Thymus (tissue), 14 donors: ENCODE measurements at places on chromosomes 7 and 10.

GRCh38 chr10:97468162-97468561 is 22.2 kb downstream of the ZDHHC16 start:
- peaks cover 78% of the 10 kb centered on the region for H3K36me3 ChIP-seq
- no peak for DNase-seq
- H3K4me3 ChIP-seq: no peak overlapping the region
- no peaks in the 10 kb centered on the region for H3K27me3 ChIP-seq
- H3K27ac ChIP-seq: peak overlapping the region; percentile 32

DNA sequence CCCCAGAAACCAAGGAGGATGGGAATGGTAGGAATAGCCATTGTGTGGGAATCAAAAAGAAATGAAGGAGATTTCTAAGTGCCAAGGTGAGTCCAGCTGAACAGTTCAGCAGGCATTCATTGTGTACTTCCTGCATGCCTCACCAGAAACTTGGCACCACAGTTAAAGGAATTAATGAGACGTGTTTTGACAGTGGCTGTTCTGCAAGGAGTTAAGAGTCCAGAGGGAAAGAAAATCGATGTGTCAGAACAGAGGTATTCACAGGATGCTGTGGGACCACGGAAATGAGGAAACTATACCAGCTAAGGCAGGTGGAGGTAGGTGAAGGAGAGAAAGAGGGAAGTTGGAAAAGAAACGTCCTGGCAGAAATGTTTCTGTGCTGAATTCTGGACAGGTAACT is 78.1 kb downstream of the PRKCQ start:
- H3K27ac ChIP-seq: no peak overlapping the region
- H3K36me3 ChIP-seq: peaks cover 60% of the 10 kb centered on the region
- H3K27me3 ChIP-seq: no peaks in the 10 kb centered on the region
- DNase-seq: no peak

DNA sequence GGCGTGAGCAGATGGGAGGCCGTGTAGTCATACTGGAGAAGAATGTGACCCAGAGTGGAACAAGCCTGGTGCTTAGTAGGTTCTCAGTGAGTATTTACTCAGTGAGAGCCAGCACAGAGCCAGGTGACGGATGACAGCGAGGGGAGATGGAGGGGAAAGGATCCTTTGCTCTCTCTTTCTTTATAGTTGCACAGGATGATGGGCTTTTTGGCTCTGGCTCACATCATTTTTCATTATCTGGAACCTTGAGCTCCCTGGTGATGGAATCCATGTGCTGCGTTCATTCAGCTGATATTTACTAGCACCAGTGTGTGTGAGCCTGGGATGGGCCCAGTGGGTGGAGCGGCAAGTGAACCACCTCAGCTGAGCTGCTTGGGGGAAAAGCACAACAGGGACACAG is 17.2 kb downstream of the BTBD16 start:
- H3K27ac ChIP-seq: no peak overlapping the region
- H3K4me1 ChIP-seq: no peaks in the 10 kb centered on the region

GRCh38 chr7:27161721-27162560 is 3.4 kb downstream of the HOXA9 start:
- H3K27ac ChIP-seq: no peak overlapping the region
- peaks cover 88% of the 10 kb centered on the region for H3K27me3 ChIP-seq
- no peak overlapping the region for H3K4me3 ChIP-seq
- H3K4me1 ChIP-seq: peaks cover 60% of the 10 kb centered on the region
- DNase-seq: no peak

GRCh38 chr10:15365692-15366091 is 5.4 kb downstream of the FAM171A1 start:
- H3K27ac ChIP-seq: no peak overlapping the region
- peaks cover 7% of the 10 kb centered on the region for H3K4me1 ChIP-seq
- H3K4me3 ChIP-seq: no peak overlapping the region
- DNase-seq: no peak

GRCh38 chr10:87094373-87095235 is at the start of the genes GLUD1 and SHLD2:
TSS of gene GLUD1 (minus strand) at chr10:87094843. CDS start at chr10:87094769, 74 bp downstream.
TSS of gene SHLD2 (plus strand) at chr10:87095206. CDS start at chr10:87151355, 56,149 bp downstream.
- H3K4me3 ChIP-seq: peak within 1 kb of the TSS; percentile 91
- no peaks in the 10 kb centered on the region for H3K36me3 ChIP-seq
- peak; percentile 83 for DNase-seq
- peaks cover 20% of the 10 kb centered on the region for H3K4me1 ChIP-seq
- peak within 1 kb of the TSS; percentile 96 for H3K27ac ChIP-seq

- H3K36me3 ChIP-seq: no peaks in the 10 kb centered on the region
- H3K4me3 ChIP-seq: no peak overlapping the region
- DNase-seq: no peak
- no peaks in the 10 kb centered on the region for H3K27me3 ChIP-seq
- no peak overlapping the region for H3K27ac ChIP-seq
These were observed 332.7 kb upstream of the CELF2 start for GRCh38 chr10:10684972-10685371.

DNA sequence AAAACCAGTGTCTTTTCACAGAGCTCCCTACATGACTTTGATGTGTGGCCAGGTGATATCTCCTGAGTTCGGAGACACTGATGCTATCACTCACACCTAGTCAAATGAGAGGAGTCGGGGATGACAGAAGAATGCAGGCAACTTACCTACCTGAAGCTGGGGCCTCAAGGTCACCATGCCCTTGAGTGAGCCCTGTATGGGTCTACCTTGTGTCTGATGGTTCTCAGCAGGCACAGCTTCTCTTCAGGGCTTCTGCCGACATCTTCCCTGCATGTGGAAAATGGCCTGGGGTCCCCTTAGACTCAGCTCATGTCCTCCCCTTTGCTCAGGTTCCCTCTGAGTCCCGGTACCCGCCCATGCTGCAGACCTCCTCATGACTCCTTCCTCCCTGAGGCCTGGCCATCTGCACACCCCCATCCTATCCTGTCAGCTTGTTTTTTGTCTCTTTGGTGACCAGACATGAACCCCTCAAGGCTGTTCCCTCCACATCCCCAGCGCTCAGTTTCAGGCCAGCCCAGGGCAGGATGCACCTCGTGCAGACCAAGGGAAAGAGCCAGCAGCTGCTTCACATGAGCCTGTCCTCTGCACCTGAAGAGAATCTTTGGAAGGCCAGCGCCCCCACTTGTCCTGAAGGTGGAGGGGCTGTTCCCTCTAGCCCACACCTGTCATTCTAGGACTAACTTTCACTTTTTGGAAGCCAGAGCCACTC is 74.6 kb upstream of the GDF10 start:
- H3K27ac ChIP-seq: no peak overlapping the region
- no peak overlapping the region for H3K4me3 ChIP-seq
- H3K4me1 ChIP-seq: peaks cover 3% of the 10 kb centered on the region
- H3K27me3 ChIP-seq: no peaks in the 10 kb centered on the region
- H3K36me3 ChIP-seq: no peaks in the 10 kb centered on the region
- no peak for DNase-seq

DNA sequence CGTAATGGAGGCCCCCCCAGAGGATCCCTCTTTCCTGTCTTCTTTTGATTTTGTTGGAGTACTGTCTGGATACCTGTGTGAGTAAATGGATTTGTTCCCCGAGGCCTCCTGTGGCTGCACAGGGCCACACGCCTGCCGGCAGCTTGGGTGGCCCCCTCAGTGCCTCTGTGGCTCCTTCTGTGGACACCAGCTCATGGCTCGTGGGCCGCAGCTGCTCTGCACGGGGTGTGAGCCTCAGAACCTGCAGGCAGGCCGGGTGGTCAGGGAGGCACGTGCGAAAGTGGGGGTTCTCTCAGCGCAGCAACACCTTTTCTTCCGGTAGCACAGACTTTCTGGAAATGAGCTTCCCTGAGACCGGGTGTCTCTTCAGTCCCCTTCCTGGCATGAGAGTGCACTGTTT is 70.3 kb downstream of the WDR37 start:
- H3K4me3 ChIP-seq: no peak overlapping the region
- H3K4me1 ChIP-seq: no peaks in the 10 kb centered on the region
- H3K27me3 ChIP-seq: no peaks in the 10 kb centered on the region
- H3K27ac ChIP-seq: no peak overlapping the region
- peaks cover 72% of the 10 kb centered on the region for H3K36me3 ChIP-seq

DNA sequence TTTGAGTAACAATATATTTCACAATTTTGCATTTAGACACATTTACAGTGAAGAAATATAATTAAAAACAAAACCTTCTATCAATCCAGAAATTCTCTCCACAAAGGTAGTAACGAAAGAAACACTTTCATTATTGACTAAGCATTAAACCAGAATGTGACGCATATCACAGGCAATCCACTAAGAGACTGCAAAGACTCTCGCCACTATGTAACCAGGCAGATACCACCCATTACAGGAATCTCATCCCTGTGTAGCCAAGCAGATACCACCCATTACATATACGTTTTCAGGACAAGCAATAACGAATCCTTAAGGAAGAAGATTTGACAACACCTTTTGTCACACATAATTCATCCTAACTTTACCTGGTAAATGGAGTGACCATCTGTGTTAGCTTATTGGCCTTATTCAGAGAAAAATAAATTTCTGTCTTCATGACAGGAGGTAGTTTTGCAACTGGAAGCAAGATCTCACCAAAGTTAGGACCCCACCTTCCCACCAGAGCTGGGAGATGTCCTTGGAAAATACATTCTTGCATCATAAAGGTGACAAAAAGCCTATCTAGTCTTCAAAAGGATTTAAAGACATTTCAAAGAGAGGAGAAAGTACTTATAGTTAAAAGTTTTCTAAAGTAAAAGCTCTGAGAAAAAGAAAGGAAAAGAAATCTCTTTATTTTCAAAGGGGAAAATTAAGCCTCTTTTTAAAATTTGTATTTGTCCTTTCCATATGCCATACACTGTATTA is 30.8 kb downstream of the LRRC17 start:
- H3K27ac ChIP-seq: no peak overlapping the region
- H3K4me3 ChIP-seq: no peak overlapping the region

GRCh38 chr7:30671793-30672465 is 10.3 kb downstream of the CRHR2 start:
- H3K27ac ChIP-seq: no peak overlapping the region
- H3K4me1 ChIP-seq: no peaks in the 10 kb centered on the region
- no peak overlapping the region for H3K4me3 ChIP-seq
- peak; percentile 18 for DNase-seq
- H3K36me3 ChIP-seq: no peaks in the 10 kb centered on the region

DNA sequence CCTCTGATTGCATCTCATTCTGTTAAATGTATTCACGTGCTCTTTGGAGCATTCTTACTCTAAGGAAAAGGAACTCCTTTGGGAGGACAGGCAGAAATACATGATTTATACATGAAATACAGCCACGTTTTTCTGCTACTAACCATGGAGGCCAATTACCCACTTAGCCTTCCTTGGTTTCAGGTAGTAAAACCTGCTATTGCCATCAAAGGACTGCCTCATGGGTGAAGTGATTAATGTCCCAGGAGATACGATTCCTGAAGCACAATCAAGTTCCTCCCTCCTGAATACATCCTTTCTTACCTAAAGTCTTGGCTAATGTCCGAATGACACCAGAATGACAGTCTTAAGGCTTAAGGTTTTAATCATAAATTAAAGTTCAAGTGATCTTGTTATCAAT is 58.5 kb upstream of the PIK3CG start:
- H3K27me3 ChIP-seq: no peaks in the 10 kb centered on the region
- no peaks in the 10 kb centered on the region for H3K4me1 ChIP-seq
- H3K36me3 ChIP-seq: no peaks in the 10 kb centered on the region
- H3K27ac ChIP-seq: no peak overlapping the region
- no peak for DNase-seq
- no peak overlapping the region for H3K4me3 ChIP-seq

DNA sequence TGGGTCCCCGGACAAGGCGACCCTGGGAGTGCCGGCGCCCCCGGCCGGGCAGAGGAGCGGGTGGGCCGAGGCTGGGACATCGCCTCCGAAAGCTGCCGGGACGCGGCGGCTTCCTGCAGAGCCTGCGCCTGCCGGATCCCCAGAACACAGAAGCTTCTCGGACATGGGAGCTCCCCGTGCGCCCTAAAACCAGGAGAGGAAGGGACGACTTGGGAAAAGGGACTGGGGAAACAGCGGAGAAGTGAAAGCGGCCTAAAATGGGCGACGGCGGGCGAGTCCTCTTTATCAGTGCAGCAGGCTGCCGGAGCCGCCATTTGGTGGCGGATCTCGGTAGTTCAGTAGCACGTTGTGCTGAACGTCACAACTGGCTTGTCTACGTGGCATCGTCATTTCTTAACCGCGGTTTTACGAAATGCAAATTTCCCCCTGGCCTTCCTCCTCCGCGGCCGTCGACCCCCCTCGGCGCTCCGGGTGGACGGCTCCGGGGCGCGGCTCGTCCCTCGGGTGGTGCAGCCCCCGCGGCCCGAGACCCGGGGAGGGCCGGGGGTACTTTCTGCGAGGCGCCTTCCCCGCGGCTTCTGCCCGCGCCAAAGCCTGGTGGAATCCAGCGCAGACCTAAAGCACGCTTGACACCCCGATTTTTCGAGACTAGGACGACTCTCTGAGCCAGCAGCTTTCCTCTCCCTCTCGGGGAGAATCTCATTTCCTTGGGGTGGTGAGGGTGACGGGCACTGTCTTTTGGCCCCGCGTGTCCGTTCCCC is 9.9 kb upstream of the SPAG6 start:
- H3K4me3 ChIP-seq: peak overlapping the region; percentile 43
- H3K36me3 ChIP-seq: no peaks in the 10 kb centered on the region
- no peak overlapping the region for H3K27ac ChIP-seq
- peaks cover 70% of the 10 kb centered on the region for H3K27me3 ChIP-seq
- peak; percentile 67 for DNase-seq
